NCI-H446 treated with DMSO at 0.1 percent for 48 hours (cell line): ENCODE measurements at places on chromosomes 2 and 18.

- no peak for DNase-seq
Measured at GRCh38 chr2:48045613-48046012, 139.3 kb upstream of the FBXO11 start.

- DNase-seq = peak; percentile 79
Measured at GRCh38 chr2:7203056-7203467, 285.9 kb downstream of the RNF144A start.

DNA sequence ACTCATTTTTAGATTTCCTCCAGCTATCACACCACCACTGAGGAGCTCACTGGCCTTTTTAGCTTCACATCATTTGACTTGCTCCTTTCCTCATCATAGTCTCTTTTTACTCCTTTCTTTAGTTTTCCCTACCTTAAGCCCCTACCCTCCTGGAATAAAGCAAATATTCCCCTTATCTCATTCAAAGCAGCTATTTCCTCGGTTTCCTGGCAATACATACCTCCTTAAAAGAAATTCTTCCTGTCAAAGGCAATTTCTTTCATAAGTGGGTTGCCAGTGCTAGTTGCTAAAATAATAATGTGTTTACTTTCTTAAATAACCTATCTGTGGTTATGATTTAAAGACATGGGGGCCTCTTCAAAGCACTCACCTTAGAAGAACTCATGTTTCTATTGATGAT lies 359.3 kb downstream of the GALNT13 start:
- no peak for DNase-seq

GRCh38 chr2:239339726-239340601 lies 60.9 kb downstream of the HDAC4 start:
- no peak for DNase-seq

- DNase-seq = no peak
Measured at GRCh38 chr18:57764995-57765394, 38.1 kb downstream of the ATP8B1 start.

- peak; percentile 9 for DNase-seq
Measured at GRCh38 chr2:170361090-170361936, 183.4 kb downstream of the MYO3B start.

DNA sequence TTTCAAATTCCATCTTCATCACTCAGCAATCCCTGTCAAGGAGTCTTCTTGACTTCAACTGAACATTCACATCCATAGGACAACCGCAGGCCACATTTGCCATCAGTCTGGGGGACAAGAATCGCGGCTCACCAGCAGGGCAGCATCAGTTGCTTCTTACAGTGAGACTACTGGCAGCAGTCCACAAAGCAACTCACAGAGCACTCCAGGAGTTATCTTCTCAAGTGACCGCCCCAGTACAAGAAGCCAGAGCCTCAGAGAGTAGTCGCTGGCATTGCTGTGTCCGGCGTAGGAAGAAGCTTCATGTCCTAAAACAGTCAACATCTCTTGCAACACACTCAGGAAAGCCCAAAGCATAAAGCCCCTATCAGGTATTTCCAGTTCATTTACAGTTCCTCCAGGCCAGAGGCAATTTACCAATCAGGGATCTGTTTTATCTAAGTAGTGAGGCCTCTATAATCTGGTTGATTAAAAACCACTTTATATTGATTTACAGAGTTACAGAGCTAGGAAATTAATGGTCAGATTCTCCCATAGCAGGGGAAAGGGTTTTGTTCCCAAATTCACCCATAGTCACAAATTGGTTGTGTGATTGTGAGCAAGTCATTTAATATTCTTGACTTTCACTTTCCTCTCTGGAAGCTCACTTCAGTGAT lies 177.3 kb downstream of the NBAS start:
- DNase-seq = no peak

DNA sequence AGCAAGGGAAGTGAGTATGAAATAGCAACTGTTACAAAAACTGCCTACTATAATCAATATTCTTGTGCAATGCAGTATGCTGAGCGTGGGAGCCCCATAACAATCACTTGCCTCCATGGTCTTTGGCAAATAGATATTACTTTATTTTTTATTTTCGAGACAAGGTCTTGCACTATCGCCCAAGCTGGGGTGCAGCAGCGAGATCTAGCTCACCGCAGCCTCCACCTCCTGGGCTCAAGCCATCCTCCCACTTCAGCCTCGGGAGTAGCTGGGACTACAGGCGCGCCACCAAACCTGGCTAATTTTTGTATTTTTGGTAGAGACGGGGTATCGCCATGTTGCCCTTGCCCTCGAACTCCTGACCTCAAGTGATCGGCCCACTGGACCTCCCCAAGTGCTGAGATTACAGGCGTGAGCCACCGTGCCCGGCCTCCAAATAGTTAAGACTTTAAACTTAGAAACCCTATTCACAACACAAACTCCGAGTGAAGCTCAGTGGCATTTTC lies 1.2 kb upstream of the CCNT2 start:
- no peak for DNase-seq

DNA sequence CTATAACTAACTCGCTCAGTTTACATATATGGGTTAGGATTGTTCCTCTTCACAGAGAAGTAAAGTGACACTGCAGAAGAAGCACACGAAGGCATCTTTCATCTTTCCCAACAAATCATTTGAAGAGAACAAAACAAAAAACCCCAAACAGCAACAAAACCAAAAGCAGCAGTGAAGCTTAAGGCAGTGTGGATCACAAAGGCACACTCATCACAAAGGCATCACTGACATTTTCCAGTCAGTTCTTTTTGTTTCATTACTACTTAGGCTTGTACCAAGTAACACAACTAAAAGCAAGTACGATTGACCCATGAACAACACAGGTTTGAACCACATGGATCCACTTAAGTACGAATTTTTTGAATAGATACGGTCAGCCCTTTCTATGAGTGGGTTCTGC lies 75.7 kb downstream of the RNF152 start:
- no peak for DNase-seq

DNA sequence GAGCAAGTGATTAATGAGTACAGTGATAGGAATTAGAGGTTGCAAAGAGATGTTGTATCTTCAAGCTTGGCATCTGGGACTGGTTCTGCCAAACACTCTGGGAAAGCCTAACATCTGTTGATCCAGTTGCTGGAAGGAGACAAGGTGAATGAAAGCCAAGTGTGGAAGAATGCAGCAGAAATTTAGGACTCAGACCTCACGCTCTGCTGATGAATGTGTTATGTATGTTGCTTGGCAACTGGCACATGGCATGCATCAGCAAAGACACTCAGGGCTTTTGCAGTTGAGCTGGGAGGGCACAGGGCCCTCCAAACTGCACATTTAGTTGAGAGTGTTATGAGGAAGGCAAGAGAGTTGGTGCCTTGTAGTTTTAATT lies 105.5 kb downstream of the COLEC12 start:
- no peak for DNase-seq

- DNase-seq = no peak
Measured at GRCh38 chr2:146227152-146228019, 1617.4 kb upstream of the ACVR2A start.

DNA sequence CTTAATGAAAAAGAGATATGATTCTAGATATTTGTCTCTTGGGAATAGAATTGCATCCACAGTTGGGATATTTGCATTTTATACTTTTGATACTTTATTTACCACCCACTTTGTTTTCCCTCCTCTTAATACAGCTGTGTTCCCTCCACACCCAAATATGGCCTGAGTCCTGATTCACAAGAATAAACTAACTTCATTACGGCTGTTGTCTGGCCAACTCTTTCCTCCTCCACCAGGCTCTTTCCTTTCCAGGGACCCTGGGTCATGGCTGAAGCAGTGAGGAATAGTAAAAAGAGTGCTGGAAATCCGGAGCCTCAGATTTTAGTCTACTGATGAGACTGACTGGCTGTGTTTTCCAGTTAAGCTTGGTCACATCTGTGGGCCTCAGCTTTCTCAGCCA lies 48.4 kb upstream of the STAM2 start:
- no peak for DNase-seq

DNA sequence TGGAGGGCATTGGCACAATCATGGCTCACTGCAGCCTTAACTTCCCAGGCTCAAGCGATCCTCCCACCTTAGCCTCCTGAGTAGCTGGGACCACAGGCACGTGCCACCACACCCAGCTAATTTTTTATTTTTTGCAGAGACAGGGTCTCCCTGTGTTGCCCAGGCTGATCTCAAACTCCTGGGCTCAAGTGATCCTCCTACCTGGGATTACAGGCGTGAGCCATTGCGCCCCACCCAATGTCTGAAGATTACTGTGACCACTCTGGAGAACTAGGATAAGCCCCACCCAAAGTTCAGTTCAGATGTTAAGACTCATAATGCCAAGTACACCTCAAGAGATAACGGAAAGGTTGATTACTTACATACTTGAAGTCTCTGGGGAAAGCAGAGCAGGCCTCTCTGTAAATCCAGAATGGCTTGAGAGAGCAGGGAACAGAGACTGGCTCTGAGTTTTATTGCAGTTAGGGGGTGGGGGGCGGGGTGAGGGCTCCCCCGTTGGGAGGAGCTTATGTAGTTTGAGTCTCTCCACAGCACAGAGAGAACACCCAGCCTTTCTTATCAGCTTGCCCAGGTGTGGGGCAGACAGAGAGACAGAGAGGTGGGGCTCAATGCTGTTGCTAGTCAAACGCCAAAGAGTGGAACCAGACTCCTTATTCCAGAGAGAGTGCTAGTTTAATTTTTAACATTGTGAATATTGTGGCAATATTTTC lies 26.5 kb upstream of the ERICH2 start:
- no peak for DNase-seq

GRCh38 chr2:209495855-209496585 lies 72.2 kb downstream of the MAP2 start:
- peak; percentile 80 for DNase-seq

- no peak for DNase-seq
Measured at GRCh38 chr2:158835431-158835830, 40.3 kb downstream of the DAPL1 start.

DNA sequence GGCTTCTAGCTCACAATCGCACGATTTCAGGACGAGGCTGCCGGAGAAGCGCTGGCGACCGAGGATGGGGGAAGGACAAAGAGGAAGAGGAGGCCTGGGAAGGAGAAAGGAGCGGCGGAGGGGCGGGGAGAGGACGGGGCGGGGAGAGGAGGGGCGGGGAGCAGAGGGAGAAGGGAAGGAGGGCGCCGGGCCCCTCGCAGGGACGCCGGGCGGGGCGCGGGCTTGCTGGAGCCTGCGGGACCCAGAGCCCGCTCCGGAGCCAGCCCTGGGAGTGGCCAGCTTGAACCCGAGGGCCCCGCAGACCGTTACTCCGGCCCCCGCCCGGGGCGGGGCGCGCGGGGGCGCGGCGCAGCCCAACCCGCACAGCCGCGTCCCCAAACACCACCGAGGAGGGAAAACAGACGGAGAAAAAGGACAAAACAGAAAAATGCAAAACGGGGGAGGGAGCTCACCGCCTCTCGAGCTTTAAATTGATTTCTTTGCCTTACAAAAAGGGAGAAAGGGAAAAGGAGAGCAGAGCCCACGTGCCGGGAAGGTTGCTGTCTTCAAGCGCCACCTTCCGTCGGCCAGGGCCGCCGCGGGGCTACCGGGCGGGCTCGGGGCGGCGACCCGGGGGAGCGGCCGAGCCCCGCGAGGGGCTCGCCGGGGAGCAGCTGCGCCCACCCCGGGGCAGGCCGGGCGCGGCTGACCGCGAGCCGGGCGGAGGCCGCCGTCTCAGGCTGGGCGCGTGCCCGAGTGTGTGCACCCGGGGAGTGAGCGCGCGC lies 781 bp upstream of the SOX11 start:
- no peak for DNase-seq

DNA sequence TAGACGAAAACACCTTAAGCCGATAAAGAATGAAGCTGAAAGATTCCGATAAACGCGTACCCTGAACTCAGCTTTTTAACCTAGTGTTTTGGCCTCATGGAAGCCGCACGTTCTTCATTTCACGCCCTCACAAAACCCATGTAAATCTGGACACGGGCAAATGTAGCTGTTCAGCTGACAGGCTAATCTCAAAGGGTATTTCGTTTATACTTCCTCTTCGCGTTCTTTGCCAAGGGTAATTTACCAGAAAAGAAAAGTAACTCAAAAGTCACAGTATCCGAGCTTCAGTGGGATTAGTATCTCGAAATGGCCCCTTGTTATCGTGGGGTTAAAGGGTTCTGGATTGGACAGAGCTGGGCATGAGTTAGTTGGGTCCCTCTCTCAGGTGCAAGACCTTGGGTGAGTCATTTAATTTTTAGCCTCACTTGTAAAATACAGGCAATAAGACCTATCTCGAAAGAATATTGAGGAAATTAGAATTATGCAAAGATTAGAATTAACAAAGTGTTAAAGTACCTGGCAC lies 22.0 kb upstream of the STPG4 start:
- DNase-seq = no peak

- DNase-seq = no peak
Measured at GRCh38 chr2:68653538-68653982, 10.2 kb downstream of the PROKR1 start.
